Endodermal cell (in vitro differentiated cells): ENCODE measurements at places on chromosomes 6 and 20.

DNA sequence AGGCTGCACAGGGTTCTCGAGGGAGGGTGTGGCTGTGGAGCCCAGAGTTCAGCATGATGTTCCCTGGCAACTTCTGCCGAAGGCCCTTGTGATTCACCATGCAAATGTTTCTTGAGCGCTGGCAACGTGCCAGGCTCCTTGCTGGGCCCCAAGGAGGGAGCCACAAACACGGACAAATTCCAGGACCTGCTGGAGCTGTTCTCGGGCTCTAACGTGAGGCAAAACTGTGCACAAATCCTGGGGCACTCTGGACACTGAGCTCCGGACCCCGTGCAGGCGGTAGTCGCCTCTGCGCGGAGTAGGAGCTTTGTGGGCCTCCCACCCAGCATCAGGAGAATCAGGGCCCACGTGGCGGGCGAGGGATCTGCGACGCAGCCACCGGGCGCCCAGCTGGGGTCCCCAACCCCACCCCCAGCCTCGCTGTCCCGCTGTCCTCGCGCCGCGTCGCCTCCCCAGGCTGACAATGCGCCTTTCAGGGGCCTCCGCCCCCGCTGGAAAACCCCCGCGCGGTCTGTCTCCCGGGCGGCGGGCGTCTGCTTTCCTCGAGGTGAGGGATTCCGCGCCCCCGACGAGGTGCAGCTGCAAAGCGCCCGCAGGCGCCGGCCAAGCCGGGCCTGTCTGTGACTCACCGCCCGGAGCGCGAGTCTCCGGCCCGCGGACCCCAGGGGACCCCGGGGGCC is 31.7 kb upstream of the SCUBE3 start:
- peak; percentile 73 for DNase-seq

DNA sequence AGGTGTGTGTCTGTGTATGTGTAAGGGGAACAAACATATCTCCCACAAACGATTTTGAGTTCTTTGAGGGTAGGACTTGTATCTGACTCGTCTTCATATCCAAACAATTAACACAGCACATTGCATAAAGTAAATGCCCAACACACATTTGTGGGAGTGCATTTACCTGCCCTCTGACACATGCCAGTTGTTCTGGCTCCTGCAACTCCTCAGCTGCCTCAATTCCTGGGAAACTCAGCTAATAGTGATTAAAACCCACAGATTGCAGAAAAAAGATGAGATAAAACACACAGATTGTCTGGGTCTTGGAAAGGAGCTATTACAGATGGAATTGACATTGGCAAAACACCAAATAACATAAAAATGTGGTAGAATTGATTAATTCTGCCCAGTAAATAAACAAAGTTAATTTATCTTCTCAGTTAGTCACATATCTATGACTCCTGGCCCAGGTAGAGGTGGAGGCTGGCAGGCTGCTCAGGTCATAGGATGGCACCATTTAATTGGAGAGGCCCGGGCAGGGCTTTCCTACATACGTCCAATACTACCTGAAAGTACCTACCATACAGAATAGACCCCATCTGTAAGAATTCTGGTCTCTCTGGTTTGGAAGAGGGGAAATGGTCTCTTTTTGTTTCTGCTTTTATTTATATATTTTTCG is 71.5 kb upstream of the IFNGR1 start:
- DNase-seq = no peak

DNA sequence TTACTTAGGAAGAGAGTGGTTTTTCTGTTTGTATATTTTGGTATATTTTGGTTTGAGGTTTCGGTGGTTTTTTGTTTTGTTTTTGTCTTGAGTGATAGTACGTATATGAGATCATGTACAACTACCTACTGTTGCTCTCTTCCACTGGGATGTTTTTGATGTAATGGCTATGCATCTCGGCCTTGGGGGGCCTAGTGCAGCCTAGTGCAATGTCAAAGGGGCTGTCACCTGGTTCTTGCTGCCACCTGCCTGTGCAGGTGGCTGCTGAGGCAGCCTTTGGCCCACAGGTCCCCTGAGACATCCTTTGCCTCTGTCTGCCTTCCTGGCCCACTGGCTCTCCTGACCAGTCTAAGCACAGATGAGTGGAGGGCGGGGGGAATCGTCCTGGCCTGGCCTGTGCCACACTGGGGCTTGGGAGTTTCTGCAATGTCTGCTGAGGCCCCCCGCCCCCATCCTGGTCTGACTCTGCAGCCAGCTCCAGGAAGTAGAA is 546.6 kb downstream of the CD83 start:
- no peak for DNase-seq

GRCh38 chr20:57428324-57429158 is 37.3 kb downstream of the RBM38 start:
- DNase-seq = no peak

- DNase-seq = no peak
These were observed 23.3 kb downstream of the ATXN1 start for GRCh38 chr6:16737925-16738324.

- peak; percentile 94 for DNase-seq
These were observed 65.1 kb downstream of the PLG start for GRCh38 chr6:160766989-160767646.

- no peak for DNase-seq
These were observed 91.7 kb downstream of the COL19A1 start for GRCh38 chr6:69957985-69958559.

- peak; percentile 18 for DNase-seq
These were observed 23.7 kb upstream of the TCP11 start for GRCh38 chr6:35164868-35165267.

DNA sequence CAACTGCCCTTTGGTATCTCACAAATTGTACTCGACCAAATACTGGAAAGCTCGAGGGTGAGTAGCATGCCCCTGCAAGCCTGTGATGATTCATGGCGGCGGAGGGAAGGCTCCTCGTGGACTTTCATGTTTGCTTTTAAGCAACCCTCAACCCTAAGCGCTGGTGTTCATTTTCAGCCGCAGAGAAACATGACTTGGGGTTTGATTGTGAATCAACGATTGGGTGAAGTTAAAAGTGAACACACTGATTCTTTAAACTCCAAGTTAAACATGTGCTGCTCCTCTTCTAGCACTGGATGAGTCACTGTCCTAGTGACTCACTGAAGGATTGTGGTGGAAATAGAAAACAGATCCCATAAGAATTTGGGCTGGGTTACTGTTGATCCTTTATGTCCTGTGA is 8.3 kb downstream of the CD109 start:
- DNase-seq = no peak

DNA sequence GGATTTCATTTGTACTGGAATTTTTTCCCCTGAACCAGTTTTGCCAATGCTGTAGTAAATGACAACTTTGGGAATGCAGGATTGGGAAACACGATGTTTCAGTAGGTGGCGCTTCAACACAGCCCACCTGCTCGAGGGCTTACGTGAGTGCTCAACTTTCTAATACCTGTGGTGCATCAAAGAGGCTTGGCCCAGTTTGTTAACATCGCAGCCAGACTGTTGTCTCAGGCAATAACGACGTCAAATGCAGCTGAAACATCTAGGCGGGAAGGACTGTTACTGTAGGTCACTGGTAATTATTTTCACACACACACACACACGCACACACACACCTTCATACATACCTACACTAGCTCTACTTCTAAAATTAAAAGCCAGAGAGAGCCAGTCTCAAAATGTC is 815.5 kb upstream of the SLC35B3 start:
- peak; percentile 88 for DNase-seq

GRCh38 chr6:13653296-13653695 is 38.2 kb downstream of the NOL7 start:
- no peak for DNase-seq

DNA sequence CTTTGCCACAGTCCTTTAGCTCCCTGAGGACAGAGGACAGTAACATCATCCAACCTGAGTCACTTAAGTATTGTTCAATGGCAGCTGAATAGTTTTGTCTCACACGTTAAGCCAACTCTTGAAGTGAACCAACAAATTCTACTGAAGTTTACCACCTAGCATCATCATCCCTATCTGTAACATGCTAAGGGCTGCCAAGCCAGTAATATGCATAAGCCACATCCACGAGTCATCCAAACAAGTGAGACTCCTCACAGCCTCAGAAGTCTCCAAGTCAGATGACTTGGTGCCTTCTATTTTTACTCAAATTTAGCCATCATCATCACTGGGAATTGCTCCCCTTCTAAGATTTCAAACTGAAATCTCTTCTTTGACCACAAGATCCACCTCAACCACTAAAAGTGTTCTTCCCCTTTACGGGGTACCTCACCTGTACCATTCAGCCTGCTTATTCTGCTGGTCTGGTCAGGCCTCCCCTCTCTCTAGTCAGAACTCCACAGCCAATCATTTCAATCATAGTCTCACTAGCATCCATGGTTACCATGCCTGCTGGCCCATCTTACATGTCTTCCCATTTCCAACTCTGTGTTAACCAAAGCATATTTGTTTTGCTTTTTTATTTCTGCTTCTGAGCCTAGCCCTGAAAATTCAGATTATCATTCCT is 73.7 kb downstream of the DTNBP1 start:
- no peak for DNase-seq

DNA sequence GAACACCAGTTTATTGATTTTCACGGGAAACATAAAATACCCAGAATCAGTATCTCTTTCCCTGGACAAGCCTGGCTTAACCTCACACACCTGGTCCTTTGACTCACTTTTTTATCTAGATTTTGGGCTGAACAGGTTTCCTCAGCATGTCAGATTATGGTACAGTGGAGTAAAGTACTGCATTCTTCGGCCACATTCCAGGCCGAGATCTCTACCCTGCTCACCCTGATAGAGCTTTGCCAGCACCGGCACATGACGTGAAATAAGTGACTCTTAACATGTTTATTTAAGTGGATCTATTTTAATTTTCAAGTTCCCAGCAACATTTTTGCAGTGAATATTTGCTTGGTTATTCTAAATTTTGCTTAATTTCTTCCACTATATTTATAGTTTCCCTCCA is 79.0 kb upstream of the POPDC3 start:
- no peak for DNase-seq

DNA sequence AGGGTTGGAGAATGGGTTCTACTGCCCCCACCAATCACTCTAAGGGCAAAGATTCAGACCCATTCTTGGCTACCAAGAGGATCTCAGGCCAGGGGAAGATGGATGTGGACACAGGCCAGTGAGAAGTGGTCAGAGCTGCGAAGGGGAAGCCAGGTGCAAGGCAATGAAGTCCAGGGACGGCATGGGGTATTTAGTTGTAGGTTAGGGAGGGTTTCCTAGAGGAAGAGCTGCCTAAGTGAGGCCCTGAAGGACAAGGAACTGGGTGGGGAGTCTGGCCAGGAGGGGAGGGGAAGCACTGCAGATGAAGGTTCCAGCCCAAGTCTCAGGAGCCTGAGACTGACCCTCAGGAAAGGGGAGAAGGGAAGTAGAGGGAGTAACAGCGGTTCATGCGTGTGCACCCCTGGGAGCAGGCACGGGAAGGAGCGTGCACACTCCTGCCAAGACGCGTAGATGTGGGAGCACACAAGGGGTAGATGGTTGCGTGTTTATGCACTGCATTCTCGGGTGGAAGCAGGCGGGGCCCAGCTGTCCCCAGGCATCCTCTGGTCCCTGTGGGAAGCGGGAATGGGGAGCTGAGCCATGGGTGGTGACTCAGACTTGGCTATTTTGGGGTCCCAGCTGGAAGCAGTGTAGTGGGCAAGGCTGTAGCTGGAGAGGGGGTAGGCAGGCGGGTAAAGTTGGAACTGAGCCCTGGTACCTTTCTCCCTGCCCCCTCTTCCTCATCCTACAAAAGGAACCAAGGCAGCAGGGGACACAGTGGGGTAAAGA is 3.3 kb downstream of the ACTL10 start:
- no peak for DNase-seq
